ENCODE measurements at places on chromosomes 13 and 19.

- DNase-seq = no peak
These were observed 70.1 kb downstream of the TDRD3 start for GRCh38 chr13:60467098-60467497.

DNA sequence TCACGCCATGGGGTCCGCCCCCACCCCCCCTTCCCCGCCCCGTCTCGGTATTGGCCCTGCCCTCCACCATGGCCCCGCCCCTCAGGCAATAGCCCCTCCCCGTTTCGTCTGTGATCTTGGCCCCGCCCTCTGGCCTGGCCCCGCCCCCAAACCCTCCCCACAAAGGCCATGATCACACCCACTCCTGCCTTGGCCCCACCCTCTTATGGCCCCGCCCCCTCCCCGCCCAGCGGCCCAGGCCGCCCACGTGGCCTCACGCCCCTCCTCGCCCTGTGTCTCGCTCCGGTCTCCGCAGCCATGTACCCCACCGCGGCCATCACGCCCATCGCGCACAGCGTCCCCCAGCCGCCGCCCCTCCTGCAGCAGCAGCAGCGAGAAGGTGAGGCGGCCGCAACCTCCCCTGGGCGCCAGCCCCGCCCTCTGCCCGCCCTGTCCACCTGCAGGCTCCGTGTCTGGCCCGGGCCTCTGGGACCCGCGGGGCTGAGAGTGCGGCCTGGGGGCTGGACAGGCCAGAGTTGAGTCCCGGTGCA is 61.3 kb downstream of the CELF5 start:
- no peak for DNase-seq

- DNase-seq = no peak
These were observed 79.8 kb upstream of the SLITRK6 start for GRCh38 chr13:85879014-85879413.

DNA sequence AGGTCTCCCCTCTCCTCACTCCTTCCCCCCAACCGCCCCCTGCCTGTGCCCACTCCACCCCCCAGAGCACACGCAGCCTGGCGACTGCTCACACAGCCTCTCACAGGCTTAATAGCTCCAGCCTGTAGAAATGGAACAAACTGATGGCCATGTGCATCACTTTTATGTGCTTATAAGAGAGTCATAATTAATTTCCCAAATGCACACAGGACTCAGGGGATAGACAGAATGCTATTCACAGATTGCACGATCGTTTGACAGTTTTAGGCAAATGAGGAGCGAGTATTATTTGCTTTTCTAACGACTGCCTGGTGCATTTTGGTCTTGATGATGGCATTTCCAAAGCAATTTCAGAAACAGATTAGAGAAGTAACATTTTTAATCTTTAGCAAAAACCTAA is 97.7 kb upstream of the VSTM2B start:
- DNase-seq = no peak

GRCh38 chr13:101416181-101417042 is at the start of gene NALCN:
Gene NALCN (minus strand): TSS chr13:101416508. CDS start chr13:101399126, 17,382 bp downstream.
- peak; percentile 7 for DNase-seq

GRCh38 chr19:14473978-14474578 is 1.1 kb downstream of the PTGER1 start:
- DNase-seq = no peak

DNA sequence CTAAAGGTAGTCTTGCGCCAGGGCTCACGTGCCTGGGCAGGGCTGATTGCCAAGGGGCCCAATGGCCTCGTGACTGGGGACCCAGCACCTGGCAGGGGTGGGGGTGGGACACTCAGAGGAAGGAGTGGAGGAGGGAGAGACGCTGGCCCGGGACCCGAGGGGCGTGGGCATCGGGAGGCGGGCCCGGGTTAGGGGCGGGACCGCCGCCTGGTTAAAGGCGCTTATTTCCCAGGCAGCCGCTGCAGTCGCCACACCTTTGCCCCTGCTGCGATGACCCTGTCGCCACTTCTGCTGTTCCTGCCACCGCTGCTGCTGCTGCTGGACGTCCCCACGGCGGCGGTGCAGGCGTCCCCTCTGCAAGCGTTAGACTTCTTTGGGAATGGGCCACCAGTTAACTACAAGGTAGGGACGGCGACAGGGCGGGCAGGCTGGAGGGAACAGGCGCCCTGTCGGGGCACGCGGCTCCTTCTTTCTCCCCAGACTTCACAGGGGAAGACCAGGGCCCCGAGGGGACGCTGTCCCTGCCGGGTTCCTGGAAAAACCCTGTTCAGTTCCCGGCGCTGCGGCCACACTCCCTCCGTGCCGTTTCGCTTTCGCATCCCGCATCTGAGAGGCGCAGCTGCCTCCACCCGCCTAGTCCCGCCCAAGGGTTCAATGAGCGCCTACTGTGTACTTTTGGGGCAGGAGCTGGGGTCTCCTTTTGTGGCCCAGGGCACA is at the start of gene IFI30:
Gene IFI30 (plus strand): TSS at position 242 of the 717 bp plus-strand sequence. CDS start 29 bp downstream, at position 271.
- DNase-seq = peak; percentile 59

DNA sequence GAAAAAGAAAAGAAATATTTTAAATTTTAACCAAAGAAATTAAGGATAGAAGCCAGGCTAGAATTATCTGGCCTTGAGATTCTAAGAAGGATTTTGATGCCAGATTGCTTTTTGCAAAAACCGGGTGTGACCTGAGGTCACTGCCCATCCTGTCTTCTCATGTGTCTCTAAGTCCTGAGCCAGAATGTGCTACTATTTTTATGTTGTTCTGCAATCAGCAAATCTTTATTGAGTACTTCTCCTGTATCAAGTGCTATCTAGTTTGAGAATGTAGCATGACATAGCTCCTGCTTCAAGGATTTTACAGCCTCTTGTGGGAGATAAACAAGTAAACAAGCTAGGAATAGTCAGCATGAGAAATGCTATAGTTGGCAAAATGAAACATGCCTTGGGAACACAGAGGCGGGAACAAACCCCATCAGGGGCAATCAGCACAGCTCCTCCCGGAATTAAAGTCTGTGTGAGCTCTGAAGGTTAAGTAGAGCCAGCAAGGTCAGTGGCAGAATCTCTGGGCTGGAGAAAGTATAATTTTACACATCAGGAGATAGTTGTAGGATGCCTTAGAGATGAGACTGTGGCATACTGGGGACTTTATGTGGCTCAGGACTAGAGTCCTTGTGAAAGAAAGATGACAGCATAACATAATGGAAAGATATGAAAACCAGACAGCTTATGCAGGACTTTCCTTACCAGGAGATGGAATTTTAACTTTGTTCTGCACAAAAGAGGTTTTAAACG is 899.5 kb upstream of the SLC10A2 start:
- DNase-seq = no peak

- no peak for DNase-seq
These were observed 23.9 kb upstream of the MYCBP2 start for GRCh38 chr13:77350811-77351210.

GRCh38 chr19:51421229-51422052 is 4.0 kb upstream of the SIGLEC10 start:
- DNase-seq = no peak

- DNase-seq = no peak
These were observed 3.1 kb downstream of the PCDH8 start for GRCh38 chr13:52845334-52845761.

- DNase-seq = peak; percentile 96
These were observed 27.3 kb upstream of the FXYD3 start for GRCh38 chr19:35088131-35088913.

DNA sequence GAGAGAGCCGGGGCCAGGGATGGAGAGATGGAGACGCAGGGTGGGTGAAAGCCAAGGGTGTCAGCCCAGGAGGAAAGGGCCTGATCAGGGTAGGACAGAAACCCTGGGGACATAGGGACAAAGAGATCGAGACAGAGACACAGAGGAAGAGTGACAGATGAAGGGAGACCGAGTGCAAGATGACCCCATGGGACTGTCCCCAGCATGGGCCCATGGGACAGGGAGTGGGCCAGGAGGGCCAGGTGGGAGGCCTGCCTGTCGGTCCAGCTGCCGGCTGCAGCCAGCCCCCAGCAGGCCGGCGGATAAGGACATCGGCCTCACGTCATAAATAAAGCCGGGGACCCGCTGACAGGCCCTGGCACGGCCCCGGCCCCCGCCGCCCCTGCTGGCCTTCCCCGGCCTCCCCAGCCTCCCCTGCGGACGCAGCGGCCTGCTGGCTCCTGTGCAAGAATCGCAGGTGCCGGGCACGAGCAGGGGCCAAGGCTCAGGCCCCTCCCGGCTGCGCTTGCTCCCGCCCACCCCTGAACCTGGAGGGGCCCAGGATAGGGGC is 6.3 kb downstream of the REX1BD start:
- DNase-seq = no peak

DNA sequence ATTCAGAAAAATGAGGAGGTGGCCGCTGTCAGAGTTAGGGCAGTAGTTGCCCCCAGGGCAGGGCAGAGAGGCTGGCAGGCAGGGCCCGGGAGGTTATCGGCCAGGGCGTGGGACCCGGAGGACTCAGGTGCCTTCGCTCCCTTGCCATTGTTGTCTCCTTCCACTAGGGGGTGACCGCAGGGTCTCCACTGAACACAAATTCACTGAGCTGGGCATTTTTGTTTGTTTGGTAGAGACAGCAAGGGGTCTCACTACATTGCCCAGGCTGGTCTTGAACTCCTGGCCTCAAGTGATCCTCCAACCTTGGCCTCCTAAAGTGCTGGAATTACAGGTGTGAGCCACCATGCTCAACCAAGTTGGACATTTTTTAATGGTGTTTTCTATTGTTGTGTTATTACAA is 25.1 kb downstream of the CARS2 start:
- DNase-seq = peak; percentile 22

- no peak for DNase-seq
These were observed 9.8 kb downstream of the ATP13A1 start for GRCh38 chr19:19653597-19654147.

DNA sequence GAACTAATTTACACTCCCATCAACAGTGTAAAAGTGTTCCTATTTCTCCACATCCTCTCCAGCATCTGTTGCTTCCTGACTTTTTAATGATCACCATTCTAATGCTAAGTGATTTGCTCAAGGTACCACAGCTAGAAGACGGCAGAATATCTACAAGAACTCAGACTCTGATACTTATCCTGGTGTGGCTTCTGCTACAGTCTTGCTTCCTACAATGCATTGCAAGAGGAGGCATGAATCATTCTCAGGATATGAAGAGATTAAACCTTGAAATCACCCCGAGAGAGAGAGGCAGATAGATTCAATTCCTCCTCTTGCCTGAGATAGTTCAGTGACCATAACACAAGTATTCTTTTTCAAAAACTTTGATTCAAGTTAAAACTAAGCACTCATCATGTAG is 306.4 kb downstream of the TBC1D4 start:
- no peak for DNase-seq

DNA sequence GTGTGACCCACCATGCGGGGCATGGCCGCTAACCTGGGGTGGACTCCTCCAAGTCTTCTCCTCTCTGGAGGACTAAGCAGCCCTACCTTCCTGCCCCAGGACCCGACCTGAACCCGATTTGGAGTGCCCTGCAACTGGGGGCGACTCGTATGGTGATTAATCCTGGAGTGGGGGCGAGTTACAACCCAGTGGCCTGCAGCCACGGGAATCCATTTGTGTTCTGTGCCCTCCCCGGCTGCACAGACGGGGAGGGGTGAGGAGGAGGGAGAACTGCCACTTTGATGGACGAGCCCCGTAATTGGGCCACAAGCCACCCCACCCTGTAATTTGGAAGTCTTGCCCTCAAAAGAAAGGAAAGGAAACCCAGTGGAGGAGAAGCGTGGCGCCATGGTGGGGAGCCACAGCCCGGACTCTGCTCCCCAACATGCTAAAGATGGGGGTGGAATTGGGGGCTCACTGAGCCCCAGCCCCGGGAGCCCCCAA is 18.0 kb downstream of the PRR36 start:
- peak; percentile 13 for DNase-seq

DNA sequence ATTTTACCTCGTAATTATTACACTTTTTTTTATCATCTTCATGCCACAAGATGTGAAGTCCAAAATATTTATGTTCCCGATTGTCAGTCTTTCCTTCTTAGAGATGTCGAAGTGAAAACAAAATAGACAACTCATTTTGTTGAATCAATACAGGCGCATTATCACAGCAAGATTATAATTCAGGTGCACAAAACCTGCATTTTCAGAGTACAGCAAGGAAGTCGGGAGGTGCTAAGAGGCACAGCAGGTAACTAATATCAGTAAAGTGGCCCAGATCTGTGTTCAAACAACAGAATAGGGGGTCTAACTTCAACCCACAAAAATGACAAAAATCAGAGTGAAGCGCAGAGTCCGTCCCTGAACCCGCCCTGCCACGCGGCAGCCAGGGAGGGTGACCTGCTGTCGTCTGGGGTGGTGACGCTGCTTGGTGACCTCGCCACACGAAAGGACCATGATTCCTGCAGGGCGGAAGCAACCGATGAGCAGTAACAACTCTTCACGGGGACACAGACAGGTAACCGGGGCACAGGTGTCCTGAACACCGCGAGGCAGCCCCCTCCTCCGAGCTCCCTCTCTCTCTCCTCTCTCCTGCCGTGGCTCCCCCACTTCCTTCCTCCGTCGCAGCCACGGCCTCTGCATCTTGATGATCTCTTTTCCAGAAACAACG is 50.9 kb upstream of the SPACA7 start:
- DNase-seq = no peak

GRCh38 chr13:21672796-21673538 is 2.1 kb downstream of the FGF9 start:
- DNase-seq = no peak

DNA sequence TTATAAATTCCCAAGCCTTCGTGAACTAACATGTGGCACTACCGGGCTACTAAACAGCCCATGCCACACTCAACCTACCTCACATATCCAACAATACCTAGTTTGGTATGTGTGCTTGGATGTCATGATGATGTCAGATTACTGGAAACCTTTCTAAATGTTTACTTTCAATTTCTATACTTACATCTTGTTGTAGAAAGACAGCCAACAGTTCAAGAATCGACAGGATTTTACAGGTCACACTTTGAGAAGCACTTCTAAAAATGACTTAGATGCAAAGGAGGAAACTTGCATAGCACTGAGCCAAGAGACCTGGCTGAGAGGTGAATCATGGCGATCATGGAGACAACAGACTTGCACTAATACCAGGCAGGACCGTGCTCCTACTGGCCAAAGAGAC is 209.9 kb downstream of the COL4A1 start:
- DNase-seq = no peak

DNA sequence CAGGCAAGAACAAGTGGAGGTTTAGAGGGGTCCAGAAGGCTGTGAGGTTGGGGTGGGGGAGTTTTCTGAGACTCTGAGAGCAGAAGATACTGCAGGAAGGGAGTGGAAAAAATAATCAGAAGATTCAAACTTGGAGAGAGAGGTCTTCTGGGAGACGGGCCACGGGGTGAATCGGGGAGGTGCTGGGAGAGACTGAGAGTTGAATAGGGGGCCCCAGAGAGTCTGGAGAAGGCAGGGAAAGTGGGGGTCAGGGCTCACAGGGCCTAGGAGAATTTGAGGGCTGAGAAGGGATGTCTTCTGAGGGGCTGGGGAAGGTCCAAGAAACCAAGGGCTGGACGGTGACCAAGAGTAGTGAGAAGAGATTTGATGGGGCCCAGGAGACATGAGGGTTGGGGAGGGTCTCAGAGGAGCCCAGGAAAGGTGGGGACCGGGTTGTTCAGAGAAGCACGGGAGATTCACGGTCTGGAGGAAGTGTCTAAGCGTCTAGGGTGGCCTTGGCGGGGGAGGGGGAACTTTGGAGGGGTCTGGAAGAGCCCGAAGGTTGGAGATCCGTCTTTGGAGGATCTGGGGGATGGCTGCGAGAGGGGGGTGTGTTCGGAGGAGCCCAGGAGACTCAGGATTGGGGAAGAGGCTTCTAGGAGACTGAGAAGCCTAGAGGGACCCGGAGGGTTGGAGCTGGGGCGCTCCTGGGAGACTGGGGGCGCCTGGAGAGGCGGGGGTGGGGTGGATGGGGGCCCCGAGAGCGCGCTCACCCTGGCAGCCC is 1.5 kb downstream of the KCNC3 start:
- DNase-seq = no peak

GRCh38 chr19:36013280-36014011 is 567 bp downstream of the ALKBH6 start:
- DNase-seq = no peak

GRCh38 chr19:23394511-23394910 is 760 bp downstream of the ZNF91 start:
- DNase-seq = no peak

Measured in A172 (cell line).